ENCODE measurements at places on chromosomes 12 and 14.

- no peak for DNase-seq
Observed at GRCh38 chr14:87005280-87005679, 987.7 kb downstream of the GALC start.

DNA sequence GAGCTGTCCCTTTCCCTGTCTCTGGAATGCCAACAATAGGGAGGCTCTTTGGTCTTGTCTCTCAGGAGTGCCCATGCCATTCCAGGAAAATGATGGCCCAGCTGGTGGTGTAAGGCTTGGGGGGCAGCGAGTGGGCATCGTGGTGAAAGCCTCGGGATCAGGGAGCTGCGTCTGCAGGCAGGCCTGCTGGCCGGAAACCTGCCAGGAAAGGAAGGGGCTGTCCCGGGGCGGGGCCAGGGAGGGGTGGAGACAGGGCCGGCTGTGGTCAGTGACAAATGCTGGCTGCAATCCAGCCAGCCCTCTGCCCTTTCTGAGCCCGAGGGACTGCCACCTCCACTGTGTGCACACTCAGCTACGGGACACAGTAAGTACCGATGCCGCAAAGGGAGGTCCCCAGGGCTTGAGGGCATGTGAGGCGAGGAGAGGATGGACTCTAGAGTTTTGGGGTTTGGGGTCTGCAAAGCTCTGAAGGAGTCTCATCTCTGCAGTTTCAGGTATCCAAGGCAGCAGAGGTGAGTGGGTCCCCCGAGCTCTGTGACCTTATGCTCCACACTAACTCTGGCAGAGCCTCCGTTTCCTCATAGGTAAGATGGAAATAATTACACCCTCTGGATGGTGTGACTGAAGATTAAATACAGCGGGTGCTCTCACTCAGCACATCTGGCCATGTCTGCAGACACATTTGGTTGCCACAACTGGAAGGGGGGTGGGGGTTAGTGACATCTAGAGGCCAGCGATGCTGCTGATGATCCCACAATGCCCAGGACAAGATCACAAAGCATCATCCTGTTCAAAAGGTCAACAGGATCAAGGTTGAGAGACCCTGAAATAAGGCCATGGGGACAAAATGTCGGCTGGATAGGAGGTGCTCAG is at the start of gene SERPINA5:
Gene SERPINA5, plus strand, starts transcription at position 300 of the 873 bp plus-strand sequence. CDS start 5,937 bp downstream, outside the sequence.
- DNase-seq, result peak; percentile 37

GRCh38 chr14:49306152-49306751 is 279.9 kb downstream of the RPS29 start:
- DNase-seq, result peak; percentile 44

GRCh38 chr12:131850856-131851559 is 22.8 kb downstream of the MMP17 start:
- DNase-seq, result no peak

GRCh38 chr12:15754233-15754632 is 35.0 kb downstream of the EPS8 start:
- DNase-seq, result no peak

DNA sequence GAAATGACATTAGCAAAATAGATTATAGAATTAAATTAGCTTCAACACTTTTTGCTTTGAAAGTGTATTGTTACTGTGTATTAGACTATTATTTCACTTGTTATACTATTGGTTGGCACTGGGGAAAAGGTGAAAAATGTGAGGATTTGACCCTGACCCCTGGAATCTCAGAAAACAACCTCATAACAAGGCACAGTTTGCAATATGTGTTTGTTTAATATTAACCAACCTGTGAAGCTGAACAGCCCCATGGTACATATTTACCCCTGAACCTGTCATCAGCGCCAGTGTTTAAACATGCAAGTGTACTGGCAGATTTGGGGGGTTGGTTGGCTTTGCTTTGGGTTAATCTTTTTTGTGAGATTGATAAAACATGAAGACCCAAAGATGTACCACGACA is 11.7 kb downstream of the SLC38A4 start:
- DNase-seq, result no peak

- no peak for DNase-seq
Observed at GRCh38 chr14:68897559-68898155, 81.4 kb downstream of the ACTN1 start.

DNA sequence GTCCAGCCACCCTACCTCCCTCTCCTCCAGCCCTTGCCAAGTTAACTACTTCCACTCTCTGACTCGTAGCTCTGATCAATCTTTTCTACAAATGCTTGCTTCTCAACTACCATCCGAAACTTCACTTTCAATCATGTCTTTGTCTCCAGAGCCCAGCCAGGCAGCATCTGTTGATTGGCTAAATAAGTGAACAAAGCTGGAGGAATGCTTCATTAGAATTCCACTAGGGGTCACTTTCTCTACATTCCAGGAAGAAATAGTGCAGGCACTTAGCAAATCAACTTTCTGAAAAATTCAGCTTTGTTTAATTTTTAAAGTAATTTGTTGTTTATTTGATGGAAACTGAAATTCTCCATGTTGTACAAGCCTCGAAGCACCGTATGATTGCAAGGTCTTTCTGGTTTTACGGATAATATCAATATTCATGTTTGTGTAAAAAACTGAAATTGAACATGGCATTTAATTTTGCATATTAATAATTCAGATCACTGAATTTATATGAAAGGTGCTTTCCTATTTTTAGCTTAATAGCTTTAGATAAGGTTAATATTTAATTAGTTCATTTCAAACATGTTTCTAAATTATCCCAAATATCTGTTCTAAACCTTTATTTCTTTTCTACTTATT is 32.4 kb upstream of the HELB start:
- peak; percentile 84 for DNase-seq

- no peak for DNase-seq
Observed at GRCh38 chr14:48936849-48937248, 649.3 kb downstream of the RPS29 start.

- DNase-seq, result no peak
Observed at GRCh38 chr12:22064968-22065367, 18.9 kb downstream of the CMAS start.

GRCh38 chr12:75944097-75944904 is 87.3 kb downstream of the PHLDA1 start:
- peak; percentile 90 for DNase-seq
